ENCODE measurements at places on chromosomes 2 and 18. TPM values are rescaled to one million over a fixed set of nuclear protein-coding genes. Genes with fewer than 3 reads are reported as not detected.

Gene SLC23A3
- total RNA-seq, result 1.1 TPM

DNA sequence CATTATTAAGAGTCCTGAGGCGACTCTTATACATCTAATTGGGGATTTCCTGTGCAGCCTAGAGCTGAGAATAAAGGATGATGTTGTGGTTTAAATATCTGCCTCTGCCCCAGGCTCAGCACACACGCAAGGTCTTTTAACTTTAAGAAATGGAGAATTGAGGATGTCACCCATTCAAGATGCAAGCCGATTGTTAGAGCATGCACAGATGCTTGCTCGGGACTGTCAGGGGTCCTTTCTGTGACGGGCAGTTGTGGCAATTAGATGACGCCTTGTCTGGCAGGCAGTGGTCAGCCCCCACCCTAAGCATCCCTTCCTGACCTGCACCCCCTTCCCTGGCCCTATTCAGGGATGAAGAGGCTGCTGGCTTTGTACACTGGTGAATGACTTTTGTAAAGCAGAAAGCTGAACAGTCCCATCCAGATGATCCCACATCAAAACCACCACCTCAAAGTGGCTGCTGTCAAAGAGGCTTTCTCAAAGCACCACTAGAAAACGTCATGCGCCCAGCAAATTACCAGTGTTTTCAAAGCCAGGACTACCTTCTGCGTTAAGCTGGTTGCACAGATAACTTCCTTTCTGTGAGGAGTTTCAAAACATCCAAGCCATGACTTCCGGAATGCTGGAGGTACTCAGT is 23.7 kb downstream of the FAM178B start:
- DNase-seq, result no peak

Gene EVX2
- not detected for total RNA-seq

Gene VWA3B
- total RNA-seq, result not detected

Gene C18orf32
- 117 TPM for total RNA-seq

Gene NEMP2
- 5.0 TPM for total RNA-seq

DNA sequence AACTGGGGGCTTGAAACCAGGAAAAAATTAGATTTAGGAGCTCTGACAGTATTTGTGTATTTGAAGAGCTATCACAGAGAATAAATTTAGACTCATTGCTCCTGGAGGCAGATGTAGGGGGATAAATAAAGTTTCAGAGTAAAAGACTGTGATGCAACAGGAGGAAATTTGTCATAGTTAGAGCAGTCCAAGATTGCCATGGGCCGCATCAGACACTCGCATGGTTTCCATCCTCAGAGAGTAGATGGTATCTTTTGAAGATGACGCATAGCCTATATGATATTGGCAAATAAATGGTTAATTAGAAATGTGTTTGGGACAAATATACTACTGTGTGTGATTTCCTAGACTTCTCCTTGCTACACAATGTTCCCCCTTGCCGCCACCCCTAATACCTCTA is 170.5 kb downstream of the FTCDNL1 start:
- DNase-seq, result no peak

Gene LYPD1
- total RNA-seq, result 0.69 TPM

DNA sequence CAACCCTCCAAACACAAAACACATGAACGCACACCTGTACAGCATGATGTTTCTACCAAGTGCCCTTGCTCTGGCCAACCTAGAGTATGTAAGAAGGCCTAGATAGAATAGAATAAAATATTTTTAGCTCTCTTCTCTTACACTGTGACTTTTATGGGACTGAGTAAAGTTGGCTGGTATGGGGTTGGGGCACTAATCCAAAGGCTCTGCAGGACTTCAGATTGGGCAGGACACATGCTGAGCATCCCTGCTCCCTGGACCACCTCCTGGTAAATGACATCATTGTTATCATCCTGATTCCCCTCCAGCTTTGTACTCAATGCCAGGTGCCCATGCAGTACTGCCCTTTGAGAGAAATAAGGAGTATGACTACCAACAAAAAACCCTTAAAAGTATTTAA is 322.2 kb downstream of the SLC8A1 start:
- no peak for DNase-seq

- no peak for DNase-seq
These were observed 31.7 kb upstream of the DYNC1I2 start for GRCh38 chr2:171655586-171655985.

Gene HRH4
- total RNA-seq, result not detected

GRCh38 chr18:75173738-75174137 is 35.2 kb downstream of the PTGR3 start:
- DNase-seq, result no peak

Gene GMPPA
- total RNA-seq, result 23.2 TPM

DNA sequence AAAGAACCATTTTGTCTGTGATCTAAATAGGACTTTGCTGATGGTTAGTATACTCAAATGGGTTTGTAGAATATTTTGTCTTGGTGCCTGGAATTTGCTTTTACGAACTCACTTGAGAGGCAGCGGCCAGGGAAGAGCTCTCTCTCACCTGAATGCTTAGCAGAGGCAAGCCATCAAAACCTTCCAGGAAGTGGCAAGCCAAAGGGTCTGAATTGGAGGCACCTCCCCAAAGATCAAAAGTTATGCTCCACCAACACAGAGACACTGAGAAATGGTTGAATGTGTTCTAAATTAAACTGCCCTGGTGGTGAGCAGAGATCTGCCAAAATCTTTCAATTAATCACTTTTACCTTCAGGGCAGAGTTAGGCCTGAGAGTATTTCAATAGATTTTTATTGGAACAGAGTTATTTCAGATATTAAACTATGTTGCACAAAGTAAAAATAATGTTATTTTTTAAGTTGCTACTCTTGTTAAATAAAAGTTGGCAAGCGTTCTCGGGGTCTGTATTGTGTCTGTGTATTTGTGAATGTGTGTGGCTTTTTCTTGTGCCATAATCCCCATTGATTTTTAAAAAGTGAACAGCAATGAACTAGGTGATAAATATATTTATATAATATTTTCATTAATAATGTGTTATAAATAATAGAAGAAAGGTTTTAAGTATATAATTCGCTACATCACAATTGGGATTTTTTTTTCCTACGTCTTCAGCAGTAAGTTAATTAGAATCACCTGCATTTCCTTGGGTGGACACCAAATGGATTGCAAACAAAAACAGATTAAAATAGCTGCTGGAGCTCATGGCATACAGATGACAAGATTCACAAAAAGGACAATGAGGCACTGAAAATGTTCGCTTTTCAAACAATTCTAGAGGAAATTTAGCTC is 416.1 kb downstream of the ARHGAP15 start:
- DNase-seq, result no peak

DNA sequence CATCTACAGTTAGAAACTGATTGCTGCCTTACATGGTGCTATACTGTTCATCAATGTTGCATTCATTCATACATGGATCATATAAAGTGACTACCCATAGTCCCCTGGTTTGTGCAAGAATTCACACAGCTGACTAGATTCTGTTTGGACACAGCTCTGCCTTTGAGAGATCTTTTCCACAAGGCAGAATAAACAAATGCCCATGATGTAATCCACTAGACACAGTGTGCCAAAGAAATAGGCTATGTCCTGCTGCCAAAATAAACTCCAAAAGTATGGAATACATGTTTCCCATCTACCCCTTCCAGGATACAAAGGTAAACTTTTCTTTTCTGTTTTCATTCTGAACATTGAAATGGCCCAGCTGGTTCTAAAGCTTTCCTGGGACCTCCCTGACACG is 269.4 kb upstream of the CHAC2 start:
- no peak for DNase-seq

DNA sequence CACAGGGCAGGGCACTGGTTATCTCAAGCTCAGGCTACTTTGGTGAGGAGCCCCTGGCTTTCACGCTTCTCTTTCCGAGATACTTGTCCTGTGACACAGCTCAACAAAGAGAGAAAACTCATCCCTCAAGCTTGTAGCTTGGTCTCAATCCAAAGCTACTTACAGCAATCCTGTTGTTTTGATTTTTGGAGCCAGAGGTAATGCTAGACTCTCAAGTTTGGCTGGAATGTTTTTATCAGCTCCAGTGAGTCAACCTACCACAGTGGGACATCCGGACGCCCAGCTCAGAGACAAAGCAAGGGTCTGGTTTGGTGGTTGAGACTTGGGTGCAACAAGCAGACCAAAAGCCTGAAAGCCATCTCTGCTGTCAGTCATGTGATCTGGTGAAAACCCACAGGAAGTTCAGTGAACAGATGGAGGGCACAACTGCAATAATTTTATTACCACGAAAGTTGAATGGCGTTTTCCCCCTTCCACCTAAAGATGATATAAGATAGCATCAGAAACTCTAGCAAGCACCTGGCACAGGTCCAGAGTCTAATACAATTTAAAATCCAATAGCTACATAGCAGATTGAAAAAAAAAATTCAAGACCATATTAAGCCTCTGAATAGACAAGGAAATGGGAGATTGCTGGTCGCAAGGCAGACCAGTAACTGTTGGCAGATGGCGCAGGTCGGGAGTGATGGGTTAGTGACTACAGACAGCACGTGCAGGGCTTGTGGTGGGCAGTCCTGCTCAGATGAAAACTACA is 102.3 kb upstream of the SMAD7 start:
- peak; percentile 4 for DNase-seq

Gene MYL1
- total RNA-seq, result 0.78 TPM

Gene ALPP
- total RNA-seq, result not detected

DNA sequence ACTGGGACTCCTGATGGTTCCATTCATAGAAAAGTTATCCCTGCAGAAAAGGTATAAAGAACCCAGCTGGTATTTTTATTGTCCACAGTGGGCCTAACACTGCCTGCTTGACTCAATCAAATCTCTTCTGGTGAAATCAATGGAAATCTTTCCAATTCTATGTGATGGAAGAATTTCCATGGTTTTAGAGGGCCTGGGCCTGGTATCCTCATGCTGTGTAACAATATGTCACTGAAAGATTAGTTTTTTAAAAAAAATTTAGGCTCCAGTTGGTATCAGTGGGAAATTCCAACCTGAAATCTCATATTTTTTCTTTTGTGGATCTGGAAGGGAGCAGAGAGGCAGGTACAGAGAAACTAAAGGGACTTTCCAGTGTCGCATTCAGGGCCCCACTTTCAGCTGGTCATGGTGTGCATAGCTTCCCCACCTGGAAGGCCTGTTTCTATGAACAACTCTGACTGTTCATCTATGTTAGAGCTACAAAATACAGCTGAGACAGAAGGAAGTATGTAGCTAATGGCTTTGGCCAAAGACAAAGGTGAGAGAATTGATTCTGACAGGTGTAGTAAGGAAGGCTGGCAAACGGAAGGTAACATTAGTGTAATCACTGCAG is 20.9 kb downstream of the NEB start:
- DNase-seq, result no peak

DNA sequence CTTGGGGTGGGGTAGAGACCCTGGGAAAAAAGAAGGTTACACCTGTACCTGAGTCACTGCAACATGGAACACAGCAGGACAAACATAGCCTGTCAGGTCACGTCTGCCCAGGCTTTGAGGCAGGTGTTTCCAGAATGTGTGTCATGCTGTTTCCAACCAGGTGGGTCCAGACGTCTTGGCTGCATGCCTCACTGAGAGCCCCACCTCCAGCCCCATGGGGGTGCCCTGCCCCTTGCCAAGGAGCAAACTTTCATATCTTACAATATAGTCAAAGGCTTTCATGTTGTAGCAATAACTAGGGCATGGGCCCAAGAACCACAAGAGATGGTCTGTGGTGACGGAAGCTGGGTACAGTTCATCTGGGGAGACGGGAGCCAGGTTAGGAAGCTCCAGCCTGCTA is 499.7 kb downstream of the BCL11A start:
- no peak for DNase-seq

- DNase-seq, result no peak
These were observed 598.9 kb upstream of the LINC00305 start for GRCh38 chr18:64747803-64748202.

Gene UGT1A6
- not detected for total RNA-seq

GRCh38 chr2:91839904-91840868 is 3031.0 kb upstream of the TEKT4 start:
- DNase-seq, result no peak

DNA sequence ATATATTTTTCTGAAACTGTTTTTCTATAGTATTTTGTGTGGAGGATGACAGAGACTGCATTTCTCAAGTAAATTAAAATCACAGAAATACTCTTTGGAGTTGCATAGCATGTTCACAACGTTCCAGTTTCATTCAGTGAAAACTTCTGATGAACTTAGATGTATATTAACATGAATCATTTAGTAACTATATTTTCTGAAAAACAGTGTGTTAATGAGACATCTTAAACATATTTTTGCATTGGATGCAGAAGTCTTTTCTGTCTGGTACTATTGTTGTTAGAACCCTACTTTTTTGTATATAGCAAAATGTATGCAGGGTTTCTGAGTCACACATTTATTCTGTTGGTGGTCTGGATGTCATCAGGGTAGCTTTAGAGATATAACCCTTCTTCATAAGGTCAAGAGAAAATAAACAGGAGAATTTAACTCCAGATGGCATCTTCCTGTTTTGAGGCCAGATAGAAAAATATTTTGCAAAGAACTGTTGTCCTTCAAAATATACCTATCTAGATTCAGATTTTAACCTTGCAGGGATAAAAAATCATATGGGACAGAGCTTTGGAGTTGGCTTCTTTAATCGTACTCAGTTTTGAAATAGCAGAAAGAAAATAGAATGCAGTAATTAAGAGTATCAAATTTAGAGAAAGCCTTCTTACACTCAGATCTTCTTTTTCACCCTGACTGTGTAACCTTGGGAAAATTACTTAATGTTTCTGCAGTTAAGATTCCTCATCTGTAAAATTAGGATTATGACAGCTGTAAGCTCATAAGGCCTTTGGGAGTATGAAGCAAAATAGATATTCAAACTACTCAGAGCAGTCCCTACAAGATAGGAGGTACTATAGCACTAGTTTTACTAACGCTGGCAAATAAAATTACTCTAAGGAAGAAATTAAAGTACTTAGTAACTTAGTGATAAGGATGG is 5.3 kb downstream of the COL3A1 start:
- no peak for DNase-seq

DNA sequence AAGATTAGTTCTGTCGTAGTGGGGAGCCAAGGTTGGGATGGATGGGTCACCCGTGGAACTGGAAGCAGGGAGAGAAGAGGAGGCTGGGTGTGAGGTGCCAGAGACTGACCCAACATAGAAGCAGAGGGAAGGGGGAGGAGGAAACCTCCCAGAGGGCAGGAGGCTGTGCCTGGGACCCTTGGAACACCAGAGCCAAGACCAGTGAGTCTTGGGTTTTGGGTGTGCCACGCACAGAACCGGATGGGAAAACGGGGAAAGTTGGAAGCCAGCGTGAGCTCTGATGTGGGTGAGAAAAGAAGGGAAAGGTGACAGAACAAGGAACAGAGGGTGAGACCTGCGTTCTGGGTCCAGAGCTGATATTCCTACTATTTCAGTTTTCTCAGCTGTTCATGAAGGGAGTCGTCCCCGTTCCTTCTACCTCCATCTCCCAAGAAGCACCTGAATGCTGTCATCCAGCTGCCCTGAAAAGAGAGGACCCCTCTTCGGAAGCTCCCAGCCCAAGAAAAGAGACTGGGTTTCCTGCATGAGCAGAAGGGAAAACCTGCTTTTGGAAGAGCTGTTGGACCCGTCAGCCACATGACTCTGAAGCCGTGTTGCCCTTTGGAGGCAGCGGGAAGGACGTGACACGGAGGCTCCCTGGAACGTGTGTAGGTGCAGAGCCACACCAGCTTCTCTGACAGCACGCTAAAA is 250.1 kb downstream of the NDUFA10 start:
- no peak for DNase-seq
